WTC11 (cell line): ENCODE measurements at places on chromosomes 6 and 20. TPM values are rescaled to one million over a fixed set of nuclear protein-coding genes. Genes with fewer than 3 reads are reported as not detected.

DNA sequence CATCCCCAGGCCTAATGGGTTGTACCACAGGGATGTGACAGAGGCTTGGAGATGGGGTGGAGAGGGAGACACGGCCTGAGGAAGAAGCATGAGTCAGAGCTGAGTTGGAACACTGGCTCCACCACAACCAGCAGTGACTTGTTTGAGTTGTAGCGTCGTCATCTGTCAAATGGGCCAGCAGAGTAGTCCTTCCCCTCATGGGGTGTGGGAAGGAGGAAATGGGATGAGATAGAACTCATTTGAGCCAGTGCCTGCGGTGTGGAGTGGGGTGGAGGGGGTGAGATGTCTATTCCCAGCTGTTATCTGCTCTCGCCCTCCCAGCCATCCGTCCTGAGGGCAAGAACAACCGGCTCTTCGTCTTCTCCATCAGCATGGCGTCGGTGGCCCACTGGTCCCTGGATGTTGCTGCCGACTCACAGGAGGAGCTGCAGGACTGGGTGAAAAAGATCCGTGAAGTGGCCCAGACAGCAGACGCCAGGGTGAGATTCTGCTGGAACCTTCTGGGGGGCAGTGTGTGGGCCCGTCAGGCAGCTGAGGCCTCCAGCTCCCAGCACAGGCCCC, 32.5 kb downstream of the PLCG1 start:
- peak; percentile 6 for DNase-seq

DNA sequence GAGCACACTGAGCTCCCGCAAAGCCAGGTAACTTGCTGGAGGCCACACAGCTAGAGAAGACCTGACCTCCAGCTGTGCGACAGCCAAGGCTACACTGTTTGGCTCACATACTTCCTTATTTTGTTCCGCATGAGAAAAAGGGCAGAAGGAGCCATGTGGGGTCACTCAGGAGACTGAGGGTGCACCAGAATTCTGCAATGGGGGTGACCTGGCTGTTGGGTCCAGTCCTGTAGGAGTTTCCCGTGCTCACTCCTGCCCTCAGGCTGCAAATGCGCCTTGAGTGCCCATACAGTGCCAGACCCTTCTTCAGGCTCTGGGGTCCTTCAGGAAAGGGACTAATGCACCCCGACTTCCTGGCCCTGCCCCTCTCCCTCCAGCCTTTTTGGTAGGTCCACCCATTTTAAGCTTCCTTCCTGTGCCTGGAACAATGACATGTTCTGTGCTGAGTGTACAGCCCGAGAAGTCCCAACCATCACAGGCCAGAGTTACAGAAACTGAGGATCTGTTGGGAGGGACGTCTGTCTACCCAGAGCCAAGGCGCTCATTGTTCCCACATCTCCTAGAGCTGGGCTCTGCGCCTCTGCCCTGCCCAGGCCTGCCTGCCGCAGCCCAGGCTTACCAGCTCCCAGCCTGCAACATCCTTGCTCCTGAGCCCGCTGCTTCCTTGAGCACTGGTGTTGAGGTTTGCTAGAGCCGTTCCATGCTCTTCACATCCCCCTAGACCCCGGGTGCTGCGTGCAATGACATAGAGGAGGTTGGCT, 33.5 kb upstream of the CD93 start:
- DNase-seq: no peak

DNA sequence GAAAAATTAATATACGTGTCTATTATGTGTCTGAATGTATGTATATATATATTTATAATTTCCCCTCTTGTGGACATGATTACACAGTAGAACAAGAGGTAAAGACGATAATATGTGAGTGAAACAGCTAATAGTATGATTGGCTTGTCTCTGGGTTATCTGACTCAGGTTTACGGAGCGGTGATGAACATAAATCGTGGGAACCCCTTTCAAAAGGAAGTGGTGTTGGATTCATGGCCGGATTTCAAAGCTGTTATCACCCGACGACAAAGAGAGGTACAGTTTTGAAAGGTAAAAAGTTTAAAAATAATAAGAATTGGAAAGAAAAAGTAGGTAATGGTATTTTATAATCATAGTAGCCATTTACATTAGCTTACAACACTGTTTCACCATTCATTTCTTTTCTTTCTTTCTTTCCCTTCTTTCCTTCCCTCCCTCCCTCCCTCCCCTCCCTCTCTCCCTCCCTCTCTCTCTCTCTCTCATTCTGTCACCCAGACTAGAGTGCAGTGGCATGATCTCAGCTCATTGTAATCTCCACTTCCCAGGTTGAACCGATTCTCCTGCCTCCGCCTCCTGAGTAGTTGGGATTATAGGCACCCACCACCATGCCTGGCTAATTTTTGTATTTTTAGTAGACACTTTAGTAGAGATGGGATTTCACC, 15.9 kb downstream of the GLYATL3 start:
- DNase-seq: no peak

GRCh38 chr20:31823360-31824124, 4.4 kb downstream of the MYLK2 start:
- no peak for DNase-seq

GRCh38 chr20:2260250-2260649, 35.6 kb upstream of the TGM3 start:
- DNase-seq: no peak

- no peak for DNase-seq
Observed at GRCh38 chr6:31702405-31702818, 712 bp downstream of the ABHD16A start.

Gene SLC17A1
- total RNA-seq: not detected in 3 replicates

Gene ERVFRD-1
- not detected in 3 replicates for total RNA-seq

Gene ANKRD66
- not detected in 3 replicates for total RNA-seq

DNA sequence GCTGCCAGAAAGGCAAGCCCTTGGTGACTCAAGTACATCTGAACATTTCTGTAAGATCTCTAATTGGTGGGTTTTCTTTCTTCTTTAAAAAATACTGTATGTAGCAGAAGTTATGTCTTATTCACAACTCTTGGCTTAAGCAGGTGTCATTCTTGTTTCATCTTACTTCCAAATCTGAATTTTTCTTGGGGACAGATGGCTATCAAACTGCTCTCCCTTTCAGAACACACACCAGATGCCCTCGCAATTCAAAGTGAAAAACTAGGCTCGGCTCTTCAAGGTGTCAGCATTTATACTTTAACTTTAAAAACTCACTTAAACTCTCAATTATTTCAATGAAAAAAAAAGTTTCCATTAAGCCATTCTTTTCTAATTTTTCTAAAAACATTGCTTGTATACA, 49.7 kb downstream of the PAK5 start:
- DNase-seq: no peak

DNA sequence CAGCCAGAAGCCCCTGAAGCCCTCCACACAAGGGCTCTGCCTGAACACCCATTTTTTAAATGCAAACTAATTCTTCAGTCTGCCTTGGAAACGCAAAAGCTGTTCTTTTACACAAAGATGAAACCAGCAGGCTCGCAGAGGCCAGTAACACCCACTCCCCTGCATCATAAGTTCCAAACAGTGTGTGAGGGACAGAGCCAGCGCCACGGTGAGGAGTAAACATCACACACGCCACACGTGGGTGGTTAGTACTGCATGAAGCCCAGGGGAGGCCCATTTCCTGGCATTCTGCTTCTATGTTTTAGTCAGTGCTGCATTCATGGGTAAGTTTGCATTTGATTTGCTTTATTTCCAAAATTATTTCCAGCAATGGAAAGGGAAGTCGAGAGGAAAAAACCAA, 217.7 kb upstream of the RIN2 start:
- no peak for DNase-seq

GRCh38 chr20:51132279-51132678, 109.4 kb upstream of the KCNG1 start:
- no peak for DNase-seq

Gene GCLC
- total RNA-seq: 33.8 to 47.1 TPM (median 38.6 TPM) in 3 replicates

- no peak for DNase-seq
Observed at GRCh38 chr20:3188823-3189413, 15.6 kb downstream of the DDRGK1 start.

Gene KHDRBS2
- 0.76 to 1.2 TPM (median 0.87 TPM) in 3 replicates for total RNA-seq

DNA sequence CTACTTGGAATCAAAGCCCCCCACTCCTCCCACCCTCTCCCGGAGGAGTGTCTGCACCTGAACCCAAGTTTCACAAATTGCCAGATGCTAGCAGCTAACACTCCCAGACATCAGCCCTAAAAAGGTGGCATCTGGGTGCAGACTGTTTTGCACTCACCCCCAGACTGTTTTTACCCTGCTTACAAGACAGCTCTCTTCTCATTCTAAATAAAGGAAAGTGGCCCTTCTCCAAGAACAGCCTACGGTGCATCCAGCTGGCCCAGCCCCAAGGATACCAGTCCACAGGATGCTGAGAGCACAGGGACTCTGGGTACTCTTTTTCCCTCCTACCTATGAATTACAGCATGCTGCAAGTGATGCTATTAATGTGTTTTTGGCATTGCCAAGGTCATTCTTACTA, 842.0 kb upstream of the FLRT3 start:
- no peak for DNase-seq

Gene LTB
- 1.0 to 1.5 TPM (median 1.3 TPM) in 3 replicates for total RNA-seq

DNA sequence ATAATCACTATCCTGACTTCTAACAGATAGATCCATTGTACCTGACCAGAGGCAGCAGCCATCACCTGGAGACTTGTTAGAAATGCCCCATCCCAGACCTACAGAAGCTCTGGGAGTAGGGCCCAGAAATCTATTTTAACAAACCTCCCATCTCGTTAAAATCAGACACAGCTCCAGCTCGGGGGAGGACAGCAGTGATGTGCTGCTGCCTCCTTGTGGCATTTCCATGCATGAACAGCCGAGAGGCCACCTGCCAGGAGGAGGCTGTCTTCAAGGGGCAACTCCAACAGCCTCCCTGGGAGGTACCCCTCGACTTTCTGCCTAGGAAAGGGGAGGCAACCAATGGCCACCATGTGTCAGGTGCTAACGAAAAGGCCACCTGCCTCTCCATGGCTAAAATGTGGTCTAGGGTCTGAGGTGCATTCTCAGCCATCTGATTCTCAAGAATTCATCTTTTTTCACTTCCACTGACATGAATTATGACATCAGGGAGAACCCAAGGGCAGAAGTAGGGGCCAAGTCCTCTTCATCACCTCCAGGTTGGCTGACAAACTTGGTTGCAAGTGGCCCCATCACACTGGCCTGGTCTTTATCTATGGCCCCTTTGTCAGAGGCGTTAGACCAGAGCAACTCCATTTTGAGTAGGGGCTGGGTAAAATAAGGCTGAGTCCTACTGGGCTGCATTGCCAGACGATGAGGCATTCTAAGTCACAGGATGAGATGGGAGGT, 12.2 kb upstream of the KCNK15 start:
- DNase-seq: peak; percentile 84

- no peak for DNase-seq
Observed at GRCh38 chr6:63530991-63531390, 41.3 kb upstream of the LOC128125822 start.

GRCh38 chr6:27867051-27867944, 44.9 kb downstream of the OR2B2 start:
- DNase-seq: peak; percentile 87

GRCh38 chr20:49283176-49283702, 5.4 kb upstream of the ZNFX1 start:
- DNase-seq: no peak

- DNase-seq: no peak
Observed at GRCh38 chr6:126811321-126811720, 307.1 kb upstream of the RSPO3 start.

Gene TREML2
- total RNA-seq: 0.09 to 0.15 TPM (median 0.09 TPM) in 3 replicates

- DNase-seq: no peak
Observed at GRCh38 chr6:37802810-37803209, 16.7 kb upstream of the ZFAND3 start.

Gene HLA-DRB5
- 0.30 TPM in 1 of 3 replicates, not detected in the others for total RNA-seq

DNA sequence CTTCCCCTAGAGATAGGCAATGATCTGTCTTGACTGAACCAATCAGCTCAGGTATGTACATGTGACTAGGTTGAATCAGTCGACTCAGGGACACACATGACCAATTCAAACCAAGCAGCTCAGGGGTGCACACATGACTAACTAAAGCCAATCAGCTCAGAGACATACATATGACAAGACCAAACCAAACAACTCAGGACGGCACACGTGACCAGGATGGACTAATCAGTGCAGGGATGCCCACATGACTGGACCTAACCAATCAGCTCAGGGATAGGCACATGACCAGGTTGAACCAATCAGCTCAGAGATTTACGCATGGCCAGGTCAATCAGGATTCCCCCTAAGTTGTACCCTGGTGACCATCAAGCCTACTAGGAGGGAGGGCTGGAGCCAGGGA, 310.3 kb downstream of the CDH26 start:
- no peak for DNase-seq

DNA sequence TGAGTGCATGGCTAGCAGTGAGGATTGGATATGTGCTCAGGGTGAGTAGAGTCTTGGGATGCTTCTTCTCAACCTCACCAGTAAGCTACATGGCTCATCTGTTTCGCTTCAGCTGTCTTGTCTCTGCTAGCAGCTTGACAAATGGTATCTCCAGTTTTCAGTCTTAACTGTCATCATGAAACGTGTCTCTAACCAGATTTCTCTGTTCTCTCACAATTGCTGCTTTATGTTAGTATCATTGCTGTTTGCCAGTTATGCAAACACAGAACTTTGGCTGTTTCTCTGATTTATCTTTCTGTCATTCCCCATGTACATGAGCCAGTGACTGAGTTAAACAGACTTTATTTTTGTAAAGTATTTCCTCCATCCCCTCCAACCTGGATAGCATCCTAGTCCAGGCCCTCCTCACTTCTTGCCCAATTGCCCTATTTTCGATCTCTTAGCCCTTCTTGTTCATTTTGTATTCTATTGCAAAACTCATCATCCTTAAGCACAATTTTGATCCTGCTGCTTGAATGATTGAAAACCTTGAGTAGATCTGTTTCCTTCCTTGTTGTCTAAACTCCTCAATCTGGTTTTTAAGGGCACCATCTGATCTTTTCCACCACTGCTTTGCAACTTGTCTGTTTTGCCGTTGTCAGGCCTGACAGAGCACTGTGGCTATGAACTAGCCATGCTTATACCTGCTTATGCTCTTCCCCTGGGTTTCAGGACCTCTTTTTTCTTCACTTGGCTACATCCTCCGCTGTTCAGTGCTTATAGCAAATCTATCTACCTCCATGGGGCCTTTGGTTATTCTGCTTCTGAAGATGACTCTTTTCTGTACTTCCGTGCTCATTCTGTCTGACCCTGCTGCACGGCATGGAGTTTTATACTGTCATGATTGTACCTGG, 37.7 kb upstream of the ADIG start:
- no peak for DNase-seq

DNA sequence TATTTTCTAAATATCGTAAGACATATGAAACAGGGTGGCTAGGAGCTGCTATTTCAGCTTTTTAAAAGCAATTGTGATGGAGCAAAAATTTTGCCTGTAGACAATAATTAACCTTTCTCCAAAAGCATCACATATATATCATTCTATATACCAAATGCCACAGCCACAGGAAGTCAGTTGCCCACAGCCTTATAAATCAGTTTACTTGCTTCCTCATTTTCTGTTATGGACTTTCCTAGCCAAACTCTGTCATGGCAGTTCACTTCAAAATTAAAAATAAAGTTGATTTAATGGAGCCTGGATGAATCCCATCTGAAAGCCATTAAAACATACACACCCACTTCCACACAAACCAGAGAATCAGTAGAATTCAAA, 93.4 kb upstream of the NHSL1 start:
- no peak for DNase-seq
